GM06990 (cell line): ENCODE measurements at places on chromosomes 3 and 15.

- no peak for DNase-seq
Measured at GRCh38 chr3:10688126-10688525, 127.9 kb upstream of the SLC6A11 start.

DNA sequence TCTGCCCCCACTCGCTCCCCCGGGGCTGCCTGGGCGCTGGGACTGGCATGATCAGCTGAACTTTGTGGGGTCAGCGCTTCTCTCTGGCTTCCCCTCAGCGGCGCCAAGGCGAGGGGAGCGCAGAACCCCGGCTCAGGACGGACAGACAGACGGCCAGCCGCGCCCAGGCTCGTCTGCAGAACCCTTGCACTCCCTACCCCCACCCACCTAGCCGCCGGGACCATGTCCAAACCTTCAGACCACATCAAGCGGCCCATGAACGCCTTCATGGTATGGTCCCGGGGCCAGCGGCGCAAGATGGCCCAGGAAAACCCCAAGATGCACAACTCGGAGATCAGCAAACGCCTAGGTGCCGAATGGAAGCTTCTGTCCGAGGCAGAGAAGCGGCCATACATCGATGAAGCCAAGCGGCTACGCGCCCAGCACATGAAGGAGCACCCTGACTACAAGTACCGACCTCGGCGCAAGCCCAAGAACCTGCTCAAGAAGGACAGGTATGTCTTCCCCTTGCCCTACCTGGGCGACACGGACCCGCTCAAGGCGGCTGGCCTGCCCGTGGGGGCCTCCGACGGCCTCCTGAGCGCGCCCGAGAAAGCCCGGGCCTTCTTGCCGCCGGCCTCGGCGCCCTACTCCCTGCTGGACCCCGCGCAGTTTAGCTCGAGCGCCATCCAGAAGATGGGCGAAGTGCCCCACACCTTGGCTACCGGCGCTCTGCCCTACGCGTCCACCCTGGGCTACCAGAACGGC lies 621 bp downstream of the SOX14 start:
- DNase-seq = no peak

GRCh38 chr3:135513106-135514059 lies 452.1 kb upstream of the PPP2R3A start:
- DNase-seq = no peak

DNA sequence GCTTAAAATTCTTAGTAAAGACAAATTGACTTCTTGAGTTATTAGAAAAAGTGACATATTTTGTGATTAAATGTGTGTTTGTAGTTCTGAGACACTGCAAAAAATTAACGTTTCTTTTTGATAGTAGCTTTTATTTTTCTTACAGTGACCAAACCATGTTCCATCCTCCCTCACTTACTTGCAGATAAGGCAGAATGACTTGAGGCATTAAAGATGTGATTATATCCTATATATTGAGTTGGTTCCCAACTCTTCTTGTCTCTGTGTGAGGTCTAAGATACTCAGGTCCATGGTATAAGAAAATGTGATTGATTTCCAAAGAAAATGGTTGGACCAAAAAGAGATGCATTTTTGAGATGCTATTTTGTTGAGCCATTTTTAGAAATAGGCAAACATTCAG lies 238.3 kb upstream of the NR2F2 start:
- DNase-seq = no peak

GRCh38 chr15:75431270-75431669 lies 20.2 kb downstream of the SIN3A start:
- no peak for DNase-seq

- no peak for DNase-seq
Measured at GRCh38 chr3:126337980-126338651, 19.1 kb downstream of the KLF15 start.

DNA sequence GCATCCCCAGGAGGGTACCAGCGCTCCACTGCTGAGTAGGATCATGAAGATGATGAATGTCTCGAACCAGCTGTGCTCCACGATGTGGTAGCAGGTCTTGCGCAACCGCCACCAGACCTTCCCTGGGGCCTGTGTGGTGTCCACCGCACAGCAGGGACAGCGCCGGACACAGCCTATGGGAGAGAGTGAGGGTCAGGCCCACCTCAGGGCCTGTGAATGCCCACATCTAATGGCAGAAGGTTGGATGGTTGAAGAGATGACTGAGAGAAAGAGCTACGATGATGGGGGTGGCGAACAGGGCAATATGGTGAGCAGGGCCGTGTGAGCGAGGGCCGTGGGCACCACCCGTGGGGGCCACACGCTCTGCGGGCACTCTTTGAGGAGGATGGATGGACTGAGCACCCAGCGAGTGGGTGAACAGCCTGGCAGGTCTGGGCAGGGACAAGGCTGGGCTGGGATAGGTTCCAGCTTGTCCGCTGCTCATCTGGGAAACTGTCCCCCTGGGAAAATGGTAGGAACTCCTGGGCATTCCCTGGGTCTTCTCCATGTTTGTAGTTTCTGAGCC lies 74.1 kb downstream of the SCN5A start:
- no peak for DNase-seq

DNA sequence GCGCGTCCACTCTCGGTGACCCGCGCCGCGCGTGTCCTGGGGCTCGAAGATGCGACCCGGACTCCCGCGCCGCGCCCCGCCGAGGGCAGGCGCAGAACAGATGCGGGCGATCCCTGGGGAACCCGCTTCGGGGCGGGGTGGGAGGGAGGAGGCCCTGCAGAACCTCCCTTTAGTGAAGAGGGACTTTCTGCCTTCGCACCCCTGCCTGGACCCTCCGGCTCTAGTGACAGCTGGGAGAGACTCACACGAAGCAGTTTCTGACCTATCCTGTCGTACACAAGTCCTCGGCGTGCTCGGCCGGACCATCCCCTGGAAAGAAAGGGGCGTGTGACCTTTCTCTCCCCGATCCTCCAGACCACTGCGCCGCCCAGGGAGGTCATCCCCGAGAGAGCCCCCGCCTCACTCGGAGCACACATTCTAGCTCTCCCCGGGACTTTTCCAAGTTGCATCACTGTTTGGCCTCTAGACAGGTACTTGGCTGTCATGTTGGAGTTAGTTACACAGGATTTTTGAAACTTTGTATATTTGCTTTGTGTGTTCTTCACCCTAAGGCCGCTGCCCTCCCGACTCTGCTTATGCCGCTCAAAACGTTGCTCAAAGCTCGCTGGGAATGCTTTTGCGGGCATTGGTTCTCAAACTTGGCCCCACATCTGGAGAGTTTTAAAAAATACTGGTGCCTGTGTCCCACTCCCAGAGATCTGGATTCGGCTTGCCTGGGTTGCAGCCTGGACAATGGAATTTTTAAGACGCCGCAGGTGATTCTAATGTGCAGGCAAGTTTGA lies 582 bp downstream of the CGNL1 start:
- DNase-seq = no peak

- no peak for DNase-seq
Measured at GRCh38 chr15:78224023-78224411, 10.3 kb downstream of the ACSBG1 start.
